Naive B cell (primary cell): ENCODE measurements at places on chromosomes 3 and 15. TPM values are rescaled to one million over a fixed set of nuclear protein-coding genes. Genes with fewer than 3 reads are reported as not detected.
A peak's percentile ranks its signal among the peaks of the same experiment; 100 is the strongest.

The WWTR1 gene
- 0.61 TPM for polyA plus RNA-seq

DNA sequence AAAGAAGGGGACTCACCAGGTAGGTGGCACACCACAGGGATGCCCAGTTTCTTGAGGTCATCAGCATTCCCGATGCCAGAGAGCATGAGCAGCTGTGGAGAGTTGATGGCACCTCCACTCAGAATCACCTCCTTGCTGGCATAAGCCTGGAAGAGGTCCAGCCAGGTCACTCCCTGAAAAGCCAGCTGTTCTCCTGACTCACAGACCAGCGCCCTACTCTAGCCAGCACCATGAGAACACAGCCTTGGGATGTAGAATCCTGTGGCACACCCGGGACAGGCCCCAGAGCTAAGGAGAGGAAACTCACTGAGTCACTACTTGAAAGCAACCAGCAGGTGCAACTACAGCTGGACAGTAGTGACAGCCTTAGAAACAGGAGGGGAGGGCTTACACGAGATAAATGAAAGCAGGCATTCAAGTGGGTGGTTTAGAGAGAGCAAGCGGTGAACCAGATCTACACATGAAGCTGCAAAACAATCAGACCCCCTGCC lies 24.5 kb downstream of the CHDH start:
- H3K4me3 ChIP-seq = no peak overlapping the region
- H3K27me3 ChIP-seq = peaks cover 6% of the 10 kb centered on the region
- no peak overlapping the region for H3K27ac ChIP-seq

The CERS3 gene
- polyA plus RNA-seq = not detected

The REC114 gene
- polyA plus RNA-seq = not detected

The IMPG2 gene
- polyA plus RNA-seq = not detected

DNA sequence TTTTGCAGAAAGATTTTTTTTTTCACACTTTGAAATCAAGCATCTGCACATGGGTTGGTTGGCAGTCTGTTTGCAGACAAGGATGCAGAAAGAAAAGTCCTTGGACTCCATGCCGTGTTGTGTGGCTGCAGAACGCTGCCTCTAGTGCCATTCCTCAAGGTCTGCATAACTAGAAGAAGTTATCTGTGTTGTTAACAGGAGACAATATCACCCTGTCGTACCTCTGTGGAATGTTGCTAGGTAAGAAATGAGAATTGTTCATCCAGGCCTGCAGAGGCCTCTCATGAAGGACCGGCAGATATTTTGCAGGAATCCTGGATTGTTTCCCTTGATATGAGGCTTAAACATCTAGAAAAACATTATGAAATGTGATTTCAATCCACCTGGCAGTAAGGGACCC lies 58.5 kb upstream of the PPARG start:
- no peak overlapping the region for H3K4me3 ChIP-seq
- H3K27ac ChIP-seq = no peak overlapping the region
- peaks cover 45% of the 10 kb centered on the region for H3K27me3 ChIP-seq
- H3K4me1 ChIP-seq = no peaks in the 10 kb centered on the region
- DNase-seq = no peak

DNA sequence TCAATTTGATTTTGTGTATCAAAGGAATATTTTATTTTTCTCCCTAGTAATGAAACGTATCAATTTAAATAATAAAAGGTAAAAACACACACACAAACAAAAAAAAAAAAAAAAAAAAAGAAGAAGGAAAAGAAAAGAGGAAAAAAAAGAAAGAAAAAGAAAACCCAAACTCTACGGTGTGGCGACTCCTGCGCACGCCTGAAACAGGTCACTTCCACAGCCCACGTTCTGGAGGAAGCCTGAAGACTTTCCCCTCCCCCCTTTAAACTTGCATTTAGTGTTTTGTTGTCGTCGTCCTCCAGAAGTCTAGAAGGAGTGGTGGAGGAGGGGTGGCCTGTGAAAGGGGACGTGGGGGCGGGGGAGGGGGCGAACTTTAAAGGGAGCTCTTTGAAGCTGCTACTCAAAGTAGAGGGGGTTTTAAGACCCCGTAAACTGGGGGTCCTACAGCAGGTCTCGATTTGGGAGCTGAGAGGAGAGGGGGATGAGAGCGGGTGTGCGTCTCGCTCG lies 2.3 kb upstream of the TLE3 start:
- H3K4me3 ChIP-seq = peak overlapping the region; percentile 99
- H3K4me1 ChIP-seq = peaks cover 48% of the 10 kb centered on the region
- H3K27ac ChIP-seq = peak overlapping the region; percentile 100
- peaks cover 25% of the 10 kb centered on the region for H3K27me3 ChIP-seq

The CHST2 gene
- 30.0 TPM for polyA plus RNA-seq

- no peaks in the 10 kb centered on the region for H3K27me3 ChIP-seq
- H3K4me1 ChIP-seq = no peaks in the 10 kb centered on the region
- H3K36me3 ChIP-seq = no peaks in the 10 kb centered on the region
- DNase-seq = no peak
Measured at GRCh38 chr3:31185062-31185357, 290.5 kb upstream of the GADL1 start.

The GRM7 gene
- not detected for polyA plus RNA-seq

The CX3CR1 gene
- 1.1 TPM for polyA plus RNA-seq

The CASR gene
- not detected for polyA plus RNA-seq

DNA sequence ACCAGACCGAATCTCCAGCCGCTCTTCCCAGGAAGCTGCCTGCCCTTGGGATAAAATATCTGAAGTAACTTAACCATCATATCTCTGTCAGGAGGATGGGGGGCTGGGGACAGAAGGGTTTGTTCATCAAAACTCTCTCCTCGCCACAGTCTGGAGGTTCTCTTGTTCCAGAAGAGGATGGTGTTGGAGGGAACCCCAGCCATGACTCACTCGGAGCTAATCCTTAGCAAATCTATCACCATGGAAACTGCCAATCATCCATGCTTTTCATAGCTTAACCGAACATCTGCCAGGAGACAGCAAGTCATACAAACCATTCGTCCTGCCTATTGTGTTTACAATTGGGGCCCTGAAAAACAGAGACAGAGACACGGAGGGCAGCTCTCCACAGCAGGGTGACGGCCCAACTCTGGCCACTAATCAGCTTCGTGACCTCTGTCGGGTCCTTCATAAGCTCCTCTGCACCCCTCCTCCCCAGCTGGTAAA lies 73.8 kb upstream of the HEG1 start:
- H3K36me3 ChIP-seq = no peaks in the 10 kb centered on the region
- H3K27me3 ChIP-seq = no peaks in the 10 kb centered on the region
- H3K4me1 ChIP-seq = peaks cover 15% of the 10 kb centered on the region
- no peak overlapping the region for H3K27ac ChIP-seq

DNA sequence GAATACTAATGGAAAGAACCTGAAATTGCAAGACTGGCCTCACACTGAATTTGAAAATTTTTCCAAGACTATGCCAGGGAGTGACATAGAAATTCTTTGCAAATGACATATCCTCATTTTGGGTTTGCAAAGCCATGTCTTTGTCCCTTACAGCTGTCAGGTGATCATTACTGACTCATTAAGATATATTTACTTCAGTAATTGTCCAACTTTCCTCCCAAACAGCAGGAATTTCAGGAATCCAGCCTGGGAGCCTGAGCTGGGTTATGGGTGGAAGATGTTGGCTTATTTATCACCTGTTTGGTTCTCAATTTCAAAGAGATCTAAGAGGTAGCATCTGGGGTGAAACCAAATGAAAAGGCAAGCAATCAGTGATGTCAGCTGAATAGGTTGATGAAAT lies 111.6 kb upstream of the ACP3 start:
- H3K27me3 ChIP-seq = peaks cover 5% of the 10 kb centered on the region
- no peak for DNase-seq
- no peaks in the 10 kb centered on the region for H3K4me1 ChIP-seq
- no peak overlapping the region for H3K4me3 ChIP-seq

DNA sequence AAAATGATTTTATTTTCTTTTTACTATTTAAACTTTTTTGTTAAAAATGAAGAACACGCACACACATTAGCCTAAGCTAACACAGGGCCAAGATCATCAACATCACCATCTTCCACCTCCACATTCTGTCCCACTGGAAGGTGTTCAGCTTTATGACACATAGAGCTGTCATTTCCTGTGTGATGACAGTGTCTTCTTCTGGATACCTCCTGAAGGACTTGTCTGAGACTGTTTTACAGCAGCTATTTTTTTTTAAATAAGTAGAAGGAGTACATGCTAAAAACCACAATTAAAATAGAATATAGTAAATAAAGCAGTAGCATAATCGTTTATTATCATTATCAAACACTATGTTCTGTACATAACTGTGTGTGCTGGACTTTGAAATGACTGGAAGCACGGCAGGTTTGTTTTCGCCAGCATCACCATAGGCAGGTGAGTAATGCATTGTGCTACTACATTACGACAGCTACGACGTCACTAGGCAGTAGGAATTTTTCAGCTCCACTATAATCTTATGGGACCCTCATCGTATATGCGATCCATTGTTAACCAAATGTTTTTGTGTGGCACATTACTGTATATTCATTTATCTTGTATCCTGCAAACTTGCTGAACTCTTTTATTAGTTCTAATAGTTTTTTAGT lies 72.8 kb downstream of the KLF15 start:
- H3K36me3 ChIP-seq = no peaks in the 10 kb centered on the region
- no peak overlapping the region for H3K4me3 ChIP-seq
- H3K27ac ChIP-seq = no peak overlapping the region
- DNase-seq = no peak
- no peaks in the 10 kb centered on the region for H3K4me1 ChIP-seq
